ENCODE measurements at places on chromosomes 5 and 9. TPM values are rescaled to one million over a fixed set of nuclear protein-coding genes. Genes with fewer than 3 reads are reported as not detected.

HTR4 gene
- total RNA-seq, result not detected

LECT2 gene
- total RNA-seq, result not detected

PDE6A gene
- not detected for total RNA-seq

REXO4 gene
- total RNA-seq, result 21.7 TPM

PRR16 gene
- 9.3 TPM for total RNA-seq

CNTLN gene
- total RNA-seq, result 11.1 TPM

KIF24 gene
- total RNA-seq, result 0.50 TPM

SLC6A19 gene
- not detected for total RNA-seq

PDZD2 gene
- 0.50 TPM for total RNA-seq

SPARC gene
- total RNA-seq, result 1,480 TPM

POU5F2 gene
- total RNA-seq, result 0.99 TPM

C8G gene
- not detected for total RNA-seq

PCDHAC1 gene
- total RNA-seq, result under 0.01 TPM

LCN1 gene
- total RNA-seq, result not detected

INIP gene
- total RNA-seq, result 16.4 TPM

CSF1R gene
- total RNA-seq, result under 0.01 TPM

CD14 gene
- total RNA-seq, result 0.50 TPM

SMIM33 gene
- total RNA-seq, result not detected

GABBR2 gene
- total RNA-seq, result 1.3 TPM

RASGEF1C gene
- total RNA-seq, result not detected

GNAQ gene
- 32.3 TPM for total RNA-seq

MFAP3 gene
- 47.9 TPM for total RNA-seq

OR1Q1 gene
- total RNA-seq, result not detected

FGF1 gene
- 2.6 TPM for total RNA-seq

CER1 gene
- total RNA-seq, result not detected

SLC34A3 gene
- under 0.01 TPM for total RNA-seq

C9orf153 gene
- total RNA-seq, result 0.50 TPM

GNA14 gene
- 0.15 TPM for total RNA-seq

TICAM2 gene
- 11.8 TPM for total RNA-seq

ETF1 gene
- 126 TPM for total RNA-seq

ST8SIA4 gene
- total RNA-seq, result 0.29 TPM

IFNK gene
- not detected for total RNA-seq

KIAA1958 gene
- 1.5 TPM for total RNA-seq

FSD1L gene
- 10.3 TPM for total RNA-seq

CDKN2A gene
- 39.5 TPM for total RNA-seq

DNAI1 gene
- 0.58 TPM for total RNA-seq

PCDHA7 gene
- total RNA-seq, result 0.66 TPM

RAD1 gene
- 26.0 TPM for total RNA-seq

SPATA31E1 gene
- not detected for total RNA-seq

PCDHGA9 gene
- 8.0 TPM for total RNA-seq

SEMA5A gene
- 12.5 TPM for total RNA-seq

SREK1IP1 gene
- 12.4 TPM for total RNA-seq

SREK1 gene
- 55.9 TPM for total RNA-seq

LOX gene
- 66.2 TPM for total RNA-seq

CRB2 gene
- total RNA-seq, result not detected

C9orf43 gene
- 0.15 TPM for total RNA-seq

TAF11L6 gene
- total RNA-seq, result not detected

FAM78A gene
- 0.29 TPM for total RNA-seq

PCDHA5 gene
- not detected for total RNA-seq

NDUFS6 gene
- total RNA-seq, result 26.0 TPM

ANKH gene
- total RNA-seq, result 20.3 TPM

ELOVL7 gene
- total RNA-seq, result 0.33 TPM

CD180 gene
- total RNA-seq, result under 0.01 TPM

TPM2 gene
- total RNA-seq, result 967 TPM

MOCS2 gene
- 42.2 TPM for total RNA-seq

Measured in smooth muscle cell of trachea (primary cell).